Mammary epithelial cell (primary cell): ENCODE measurements at places on chromosomes 6 and 20.
A peak's percentile ranks its signal among the peaks of the same experiment; 100 is the strongest.

- no peak for DNase-seq
Measured at GRCh38 chr20:25270829-25271251, 23.0 kb downstream of the PYGB start.

GRCh38 chr6:26087284-26088115 lies at the start of gene HFE:
Gene HFE, plus strand, starts transcription at chr6:26087429. Its CDS starts 12 bp downstream, at chr6:26087441.
- peak; percentile 51 for DNase-seq

- no peak for DNase-seq
Measured at GRCh38 chr6:143243786-143244185, 183.1 kb downstream of the AIG1 start.

- DNase-seq, result no peak
Measured at GRCh38 chr6:111926731-111927302, 53.6 kb upstream of the FYN start.

GRCh38 chr6:76792394-76792793 lies 670.9 kb downstream of the HTR1B start:
- peak; percentile 56 for DNase-seq

- DNase-seq, result peak; percentile 26
Measured at GRCh38 chr6:79946272-79947190, 822 bp downstream of the ELOVL4 start.

- no peak for DNase-seq
Measured at GRCh38 chr6:2733736-2734480, 16.8 kb downstream of the MYLK4 start.
